Stimulated activated CD8-positive, alpha-beta memory T cell treated with anti-CD3 and anti-CD28 coated beads, Interleukin-4, amount 100 ng/mL, for 1 hour (primary cell): ENCODE measurements at places on chromosomes 12 and 14.

DNA sequence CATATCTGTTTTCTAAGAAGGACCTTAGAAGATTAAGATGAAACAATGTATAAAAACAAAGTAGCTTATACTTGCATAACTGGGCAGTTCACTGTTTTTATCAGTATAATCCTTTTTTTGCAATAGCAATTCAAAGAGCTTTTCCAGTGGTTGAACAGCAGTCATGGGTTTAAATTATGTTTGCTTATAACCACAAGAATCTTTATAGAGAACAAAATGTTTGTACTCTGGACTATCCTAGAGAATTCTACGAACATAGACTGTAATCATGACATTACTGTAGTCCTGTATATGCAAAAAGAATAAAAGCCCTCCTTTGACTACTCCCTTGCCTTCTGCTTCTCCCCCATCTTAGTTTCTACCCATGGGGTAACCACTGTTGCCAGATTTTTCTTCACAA, 5.7 kb downstream of the FAM177A1 start:
- DNase-seq, result no peak

DNA sequence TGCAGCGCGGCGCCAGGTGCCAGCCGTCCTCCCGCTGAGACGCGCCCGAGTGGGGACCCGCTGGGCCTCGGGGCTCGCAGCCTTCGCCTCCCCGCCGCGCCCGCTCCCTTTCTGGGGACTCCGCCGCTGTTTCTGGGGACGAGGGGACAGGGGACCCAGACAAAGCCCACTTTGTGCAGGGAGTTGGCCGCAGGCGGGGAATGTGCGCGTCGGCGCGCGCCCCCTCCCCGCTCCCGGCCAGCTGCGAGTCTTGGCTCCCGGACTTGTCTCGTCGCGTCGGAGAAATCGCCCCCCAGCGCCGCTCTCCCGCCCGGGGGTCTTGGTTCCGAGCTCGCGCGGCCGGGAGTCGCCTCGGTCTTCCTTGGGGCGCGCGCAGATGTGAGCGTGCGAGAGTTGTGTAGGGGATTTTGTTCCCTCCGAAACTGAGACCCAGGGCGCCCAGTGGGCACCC, 717 bp downstream of the VASH1 start:
- no peak for DNase-seq

DNA sequence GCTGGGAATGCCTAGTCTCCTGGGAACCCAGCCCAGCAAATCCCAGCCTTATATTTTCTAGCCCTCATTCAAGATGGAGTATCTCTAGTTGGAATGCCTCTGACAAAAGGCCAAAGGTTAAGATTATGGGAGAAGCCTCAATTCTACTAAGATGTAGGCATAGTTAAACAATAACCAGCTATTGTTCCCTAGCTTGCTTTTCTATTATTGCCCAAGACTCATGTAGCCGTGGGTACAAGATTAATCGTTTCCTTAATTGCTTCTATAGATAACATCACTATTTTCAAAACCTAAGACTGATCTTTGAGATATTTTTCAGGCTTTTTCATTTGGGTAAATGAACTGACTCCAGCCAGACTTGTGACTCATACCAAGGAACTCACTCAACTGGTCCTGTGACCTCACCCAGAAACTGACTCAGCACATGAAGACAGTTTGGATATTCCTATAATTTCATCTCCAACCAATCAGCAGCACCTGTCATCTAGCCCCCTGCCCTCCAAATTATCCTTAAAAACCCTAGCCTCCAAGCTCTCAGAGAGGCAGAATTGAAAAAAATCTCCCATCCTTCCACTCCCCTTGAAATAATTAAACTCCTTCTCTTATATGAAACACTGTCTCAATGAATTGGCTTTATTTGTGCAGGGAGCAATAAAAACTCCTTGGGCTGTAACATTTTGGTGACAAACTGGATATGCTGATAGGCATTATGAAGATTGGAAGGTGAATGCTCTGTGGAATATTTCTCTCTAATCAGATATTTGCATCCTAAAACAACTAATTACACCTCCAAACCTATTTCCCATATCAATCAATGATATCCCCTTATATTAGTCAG, 589.0 kb downstream of the C12orf50 start:
- DNase-seq, result no peak

GRCh38 chr14:31934767-31935266, 142.3 kb upstream of the ARHGAP5 start:
- DNase-seq, result no peak

DNA sequence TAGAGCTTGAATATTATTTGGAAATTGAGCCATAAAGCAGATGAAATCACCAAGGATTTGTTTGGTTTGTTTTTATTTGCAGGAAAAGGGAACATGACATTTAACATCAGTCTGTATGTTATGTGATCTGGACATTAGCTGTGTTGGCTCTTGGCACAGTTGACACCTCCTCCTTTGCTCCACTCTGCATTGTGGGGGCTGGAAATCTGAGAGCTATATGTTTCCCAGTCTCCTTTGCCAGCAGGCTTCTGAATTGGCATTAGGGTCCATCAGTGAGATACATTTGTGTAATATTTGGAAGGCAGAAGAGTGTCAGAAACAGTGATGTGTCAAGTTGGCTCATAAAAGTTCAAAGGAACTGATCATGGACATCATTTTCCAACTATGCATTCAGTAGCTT, 322.1 kb upstream of the ATP2B1 start:
- DNase-seq, result no peak

DNA sequence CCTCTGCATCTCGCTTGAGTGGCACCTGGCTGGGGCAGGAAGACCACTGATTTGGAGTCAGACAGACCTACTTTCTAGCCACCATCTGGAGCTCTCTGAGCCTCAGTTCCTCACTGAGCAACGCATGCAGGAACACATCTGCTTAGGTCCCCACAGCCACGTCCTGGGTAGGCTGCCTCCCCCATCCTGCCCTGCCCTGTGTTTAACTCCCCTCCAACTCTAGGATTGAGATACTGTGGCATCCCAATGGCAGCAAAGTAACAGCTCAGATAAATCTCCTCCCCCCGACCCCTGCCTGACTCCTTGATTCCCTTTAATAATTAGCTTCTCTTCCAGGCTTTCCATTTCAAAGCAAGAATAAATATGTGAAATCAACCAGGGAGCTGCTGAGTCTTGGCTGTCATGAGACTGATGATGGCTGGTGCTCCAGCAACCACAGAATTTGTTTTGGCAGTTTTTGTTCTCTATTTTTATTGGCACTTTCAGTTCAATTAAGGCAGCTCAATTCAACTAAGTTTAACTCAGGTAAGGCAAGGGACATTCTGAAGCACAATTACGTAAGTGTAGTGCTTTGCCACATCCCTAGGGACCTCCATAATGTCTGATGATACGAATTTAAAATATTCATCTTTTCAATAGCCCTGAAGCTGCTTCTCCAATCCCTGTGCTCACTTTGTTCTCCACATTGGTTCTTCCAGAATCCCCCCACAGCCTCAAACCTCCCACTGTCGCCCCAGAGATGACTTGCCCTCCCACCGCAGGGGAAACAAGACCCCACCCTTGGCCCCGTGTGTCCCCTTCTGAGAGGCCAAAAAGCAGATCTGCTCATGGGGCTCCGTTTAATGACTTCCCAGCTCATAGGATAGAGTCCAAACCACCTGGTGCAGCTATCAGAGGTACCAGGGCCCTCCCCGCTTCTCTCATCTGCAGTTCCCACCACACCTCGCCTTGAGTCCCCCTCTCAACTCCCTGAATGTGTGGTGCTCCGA, 58.2 kb downstream of the ESR2 start:
- no peak for DNase-seq

- no peak for DNase-seq
Observed at GRCh38 chr12:126337556-126338441, 1272.6 kb downstream of the AACS start.

GRCh38 chr12:66482351-66483203, 180.3 kb downstream of the HELB start:
- DNase-seq, result no peak

DNA sequence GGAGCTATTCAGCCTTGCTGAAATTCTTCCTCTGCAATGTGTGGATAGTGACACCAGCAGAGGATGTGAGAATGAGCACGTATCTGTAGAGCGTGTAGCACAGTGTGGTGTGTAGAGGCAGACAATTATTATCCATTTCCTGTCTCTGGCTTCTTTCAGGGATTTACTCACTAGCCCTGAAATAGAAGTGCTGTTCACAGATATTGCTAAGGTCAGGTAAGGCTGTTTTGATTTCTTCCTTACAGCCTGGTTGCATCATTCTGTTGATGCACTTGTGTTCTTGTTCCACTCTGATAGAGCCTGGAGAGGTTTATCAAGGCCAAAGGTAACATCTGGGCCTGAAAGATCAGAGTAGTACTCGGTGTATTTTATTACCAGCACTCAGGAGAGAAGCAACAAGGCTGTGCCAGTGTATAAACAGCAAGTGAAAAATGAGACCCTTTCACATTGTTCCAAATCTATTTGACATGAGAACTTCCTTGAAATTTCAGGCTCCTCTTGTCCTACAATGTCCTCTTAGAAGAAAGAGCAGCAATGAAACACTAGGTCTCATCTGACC, 16.7 kb downstream of the ARG2 start:
- DNase-seq, result no peak

- no peak for DNase-seq
Observed at GRCh38 chr12:17661250-17661649, 428.7 kb downstream of the RERGL start.

- no peak for DNase-seq
Observed at GRCh38 chr12:53060064-53060720, 10.3 kb downstream of the TNS2 start.

GRCh38 chr12:14473707-14474287, 93.9 kb downstream of the PLBD1 start:
- no peak for DNase-seq

- no peak for DNase-seq
Observed at GRCh38 chr14:94946244-94946643, 176.3 kb upstream of the GSC start.

DNA sequence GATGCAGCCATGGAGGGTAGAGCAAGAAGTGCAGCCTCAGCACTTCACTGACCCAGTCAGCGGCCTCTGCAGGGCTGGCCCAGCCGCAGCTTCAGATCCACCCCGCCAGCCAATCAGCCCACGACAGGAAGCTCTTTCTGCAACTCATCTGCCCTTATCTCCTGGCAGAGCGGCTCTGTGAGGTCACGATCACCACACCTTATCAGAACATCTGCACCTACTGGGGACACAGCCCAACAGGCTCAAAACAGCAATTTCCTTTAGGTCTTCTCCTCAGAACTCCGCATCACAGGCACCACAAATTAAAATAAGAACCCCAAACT, 287.3 kb downstream of the BCL11B start:
- DNase-seq, result peak; percentile 39

DNA sequence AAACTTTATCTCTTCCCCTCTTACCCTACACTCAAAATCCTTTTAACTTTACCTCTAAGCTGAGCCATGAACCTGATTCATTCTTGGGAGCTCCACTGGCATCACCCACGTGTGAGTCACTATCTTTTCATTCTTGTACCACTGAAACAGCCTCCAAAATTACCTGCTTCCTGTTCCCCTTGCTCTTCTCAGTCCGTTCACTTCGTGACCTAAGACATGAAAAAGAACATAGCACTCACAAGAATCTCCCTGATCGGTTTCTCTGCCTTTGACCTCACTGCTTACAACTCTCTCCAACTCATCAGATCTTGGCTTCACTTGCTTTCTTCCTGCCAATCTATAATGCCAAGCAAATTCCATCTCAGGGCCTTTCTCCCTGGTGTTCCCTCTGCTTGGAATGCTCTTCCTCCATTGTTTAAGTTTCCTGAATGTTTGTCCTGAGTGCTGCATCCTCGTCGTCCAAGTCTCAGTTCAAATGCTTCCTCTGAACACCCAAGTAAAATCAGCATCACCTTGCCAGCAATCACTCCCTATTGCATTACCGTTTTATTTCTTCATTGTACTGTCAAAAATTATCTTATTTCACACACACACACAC, 9.2 kb downstream of the GLIPR1 start:
- DNase-seq, result no peak

- no peak for DNase-seq
Observed at GRCh38 chr14:58755031-58755925, 117.5 kb downstream of the DACT1 start.

GRCh38 chr14:55897031-55897430, 221.2 kb upstream of the PELI2 start:
- DNase-seq, result no peak

DNA sequence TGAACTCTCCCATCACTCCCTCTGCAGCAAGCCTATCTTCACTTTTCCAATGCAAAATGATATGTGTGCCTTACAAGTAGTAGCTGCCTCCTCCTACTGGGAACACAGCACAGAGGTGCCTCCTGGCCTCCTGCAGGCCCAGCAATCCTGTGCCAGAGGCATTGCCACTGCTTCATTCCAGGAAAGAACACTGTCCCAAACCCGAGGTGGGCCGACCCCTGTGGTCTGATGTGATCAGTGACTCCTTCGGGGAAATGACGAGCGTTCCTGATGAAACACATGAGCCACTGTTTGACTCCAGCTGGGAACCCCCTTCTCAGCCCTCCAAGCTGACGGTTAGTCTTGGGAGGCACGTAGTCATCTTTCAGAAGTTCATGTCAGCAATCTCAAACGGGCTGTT, 19.5 kb downstream of the PSMC1 start:
- no peak for DNase-seq

- DNase-seq, result no peak
Observed at GRCh38 chr12:125186471-125187147, 121.4 kb downstream of the AACS start.

- DNase-seq, result no peak
Observed at GRCh38 chr14:105860615-105861580, 334.5 kb downstream of the TMEM121 start.

GRCh38 chr12:122422730-122423257, 325 bp upstream of the CLIP1 start:
- DNase-seq, result no peak

DNA sequence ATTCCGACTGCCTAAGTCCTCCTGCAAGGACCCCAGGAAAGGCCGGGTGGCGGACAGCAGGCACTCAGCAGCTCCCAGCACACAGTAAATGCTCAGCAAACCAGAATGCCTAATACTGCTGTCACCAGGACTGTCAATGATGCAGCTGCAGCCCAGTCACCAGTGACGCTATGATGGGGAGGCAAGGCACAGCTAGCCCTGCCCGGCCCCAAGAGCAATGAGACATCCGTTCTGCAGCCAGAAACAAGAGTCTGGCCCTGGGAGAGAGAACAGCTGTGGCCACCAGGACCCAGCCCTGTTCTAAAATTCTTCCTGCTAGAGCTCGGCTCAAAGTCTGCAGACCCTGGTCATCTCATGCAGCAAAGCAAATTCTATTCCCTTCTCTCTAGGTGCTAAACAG, 69.8 kb downstream of the NCOR2 start:
- DNase-seq, result no peak

GRCh38 chr12:60394665-60395064, 798.8 kb downstream of the SLC16A7 start:
- no peak for DNase-seq
